ENCODE measurements at places on chromosomes 3 and 15.

DNA sequence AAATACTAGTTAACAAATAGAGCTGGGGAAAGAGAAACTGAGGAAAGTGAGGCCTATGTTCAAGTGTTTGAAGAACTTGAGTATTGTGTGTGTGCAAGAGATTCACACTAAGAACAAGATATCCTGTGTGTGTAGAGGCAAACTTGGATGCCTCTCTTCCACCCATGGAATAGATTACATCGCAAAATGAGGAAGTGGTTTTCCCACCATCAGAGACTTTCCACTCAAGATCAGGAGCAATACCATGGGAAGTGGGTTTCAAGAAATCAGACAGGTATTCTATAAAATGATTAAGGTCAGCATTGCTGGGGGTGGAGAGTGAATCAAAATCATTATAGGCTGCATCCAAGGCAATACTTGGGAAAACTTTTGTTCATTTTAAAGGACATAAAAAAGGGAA, 308.0 kb downstream of the FGF12 start:
- no peak for DNase-seq

DNA sequence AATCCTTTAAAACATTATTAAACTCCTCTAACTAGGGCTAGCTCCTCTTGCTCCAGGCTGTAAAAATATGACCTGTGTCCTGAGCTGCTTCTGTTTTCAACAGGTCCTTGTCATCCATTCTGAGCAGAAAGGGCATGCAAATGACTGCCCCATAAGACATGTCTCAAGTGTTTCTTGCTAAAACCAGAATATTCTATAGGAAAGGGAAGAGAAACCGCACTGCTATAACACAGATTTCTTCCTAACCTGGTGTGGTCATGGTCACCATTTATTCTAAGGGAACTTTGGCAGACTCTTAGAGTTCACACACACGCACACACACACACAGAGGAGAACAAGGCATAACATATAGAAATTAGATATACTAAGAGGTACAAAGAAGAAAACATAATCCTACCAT, 34.2 kb upstream of the B3GNT5 start:
- no peak for DNase-seq

GRCh38 chr15:51266656-51267050, 71.7 kb downstream of the CYP19A1 start:
- no peak for DNase-seq

DNA sequence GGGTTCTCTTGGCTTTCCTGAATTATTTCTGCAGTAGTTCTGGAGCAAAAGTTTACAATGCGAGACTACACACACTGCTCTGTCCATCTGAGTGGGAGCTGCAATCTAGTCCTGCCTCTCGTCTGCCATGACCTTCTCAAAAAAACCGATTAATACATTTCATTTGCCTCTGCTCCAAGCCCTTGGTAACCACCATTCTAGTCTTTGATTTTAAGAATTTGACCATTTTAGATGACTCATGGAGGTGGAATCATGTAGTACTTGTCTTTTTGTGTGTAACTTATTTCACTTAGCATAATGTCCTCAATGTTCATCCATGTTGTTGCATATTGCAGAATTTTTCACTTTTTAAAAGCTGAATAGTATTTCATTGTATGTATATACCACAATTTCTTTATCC, 356.9 kb downstream of the SV2B start:
- DNase-seq, result no peak

DNA sequence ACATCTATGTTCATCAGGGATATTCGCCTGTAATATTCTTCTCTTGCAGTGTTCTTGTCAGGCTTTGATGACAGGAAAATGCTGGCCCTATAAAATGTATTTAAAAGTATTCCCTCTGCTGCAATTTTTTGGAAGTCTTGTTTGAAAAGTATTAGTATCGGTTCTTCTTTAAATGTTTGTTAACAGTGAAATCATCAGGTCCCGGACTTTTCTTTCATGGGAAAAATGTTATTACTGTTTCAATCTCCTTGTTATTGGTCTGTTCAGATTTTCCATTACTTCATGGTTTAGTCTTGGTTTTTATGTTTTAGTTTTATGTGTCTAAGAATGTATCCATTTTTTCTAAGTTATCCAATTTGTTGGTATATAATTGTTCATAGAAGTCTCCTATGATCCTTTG, 225.6 kb downstream of the RBMS3 start:
- DNase-seq, result no peak

- peak; percentile 92 for DNase-seq
Observed at GRCh38 chr15:45454814-45455213, 67.7 kb downstream of the SLC30A4 start.

DNA sequence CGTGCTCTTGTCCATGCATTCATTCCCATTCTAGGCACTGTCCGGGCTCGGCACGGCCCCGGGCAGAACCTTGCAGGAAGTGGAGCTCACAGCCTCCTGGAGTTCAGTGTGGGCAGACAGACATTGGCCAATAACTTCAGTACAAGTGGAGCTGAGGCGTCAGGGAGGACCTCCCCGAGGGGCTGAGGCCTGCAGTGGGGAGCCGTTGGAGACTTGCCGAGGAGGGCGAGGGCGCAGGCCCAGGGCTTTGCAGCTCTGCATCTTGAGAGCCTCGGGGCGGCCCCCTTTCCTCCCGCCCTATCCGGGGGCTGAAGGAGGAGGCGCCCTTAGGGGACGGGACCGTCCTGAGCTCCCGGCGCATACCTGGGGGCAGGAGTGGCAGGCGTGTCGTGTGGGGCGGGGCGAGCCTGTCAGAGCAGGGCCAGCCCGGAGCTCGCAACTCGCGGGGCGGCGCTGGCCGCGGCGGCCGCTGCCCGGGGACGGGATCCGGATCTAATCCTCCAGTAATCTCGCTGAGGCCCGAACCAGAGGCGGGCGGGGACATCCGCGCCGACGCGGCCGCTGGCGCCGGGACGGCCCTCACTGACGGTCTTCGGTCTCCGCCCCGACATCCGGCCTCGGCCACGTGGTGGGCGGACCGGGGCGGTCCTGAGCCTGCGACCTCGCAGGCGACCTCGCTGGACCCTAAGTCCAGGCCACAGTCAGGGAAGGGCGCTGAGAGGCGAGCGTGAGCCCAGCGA, at the start of gene ACY1:
Gene ACY1 (plus strand): TSS at position 698 of the 740 bp plus-strand sequence. CDS start 530 bp downstream, outside the sequence.
- DNase-seq, result peak; percentile 95

DNA sequence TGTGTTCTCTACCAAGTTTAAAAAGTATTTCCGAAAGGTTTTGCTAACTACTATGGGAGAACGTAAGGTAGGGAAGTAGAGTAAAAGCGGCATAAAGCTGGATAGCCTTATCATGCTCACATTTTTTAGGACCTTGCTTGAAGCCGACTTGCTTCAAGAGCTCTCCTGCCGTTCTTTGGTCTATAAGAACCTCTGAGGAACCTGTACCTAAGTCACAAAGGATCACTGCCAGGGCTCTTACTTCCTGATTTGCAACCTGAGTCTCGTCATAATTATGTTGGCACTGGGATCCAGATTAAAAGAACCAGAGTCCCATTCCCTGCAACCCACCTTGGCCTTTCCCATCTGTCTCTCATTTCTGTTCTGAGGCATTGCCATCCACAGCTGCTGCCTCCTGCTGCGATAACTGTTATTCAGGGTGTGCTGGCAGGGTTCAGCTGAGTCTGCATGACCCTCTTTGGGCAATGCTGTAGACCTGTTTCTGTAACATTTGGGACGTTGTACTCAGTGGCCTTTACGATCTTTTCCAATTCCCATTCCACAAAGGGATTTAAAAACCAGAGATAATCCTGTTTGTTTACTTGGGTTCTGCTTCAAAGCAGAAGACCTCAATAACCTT, 131.0 kb upstream of the UMPS start:
- no peak for DNase-seq

- DNase-seq, result peak; percentile 91
Observed at GRCh38 chr3:194633349-194634004, at the start of gene TMEM44. TMEM44 (minus strand) TSS chr3:194633419; CDS start chr3:194633215, 204 bp downstream.

DNA sequence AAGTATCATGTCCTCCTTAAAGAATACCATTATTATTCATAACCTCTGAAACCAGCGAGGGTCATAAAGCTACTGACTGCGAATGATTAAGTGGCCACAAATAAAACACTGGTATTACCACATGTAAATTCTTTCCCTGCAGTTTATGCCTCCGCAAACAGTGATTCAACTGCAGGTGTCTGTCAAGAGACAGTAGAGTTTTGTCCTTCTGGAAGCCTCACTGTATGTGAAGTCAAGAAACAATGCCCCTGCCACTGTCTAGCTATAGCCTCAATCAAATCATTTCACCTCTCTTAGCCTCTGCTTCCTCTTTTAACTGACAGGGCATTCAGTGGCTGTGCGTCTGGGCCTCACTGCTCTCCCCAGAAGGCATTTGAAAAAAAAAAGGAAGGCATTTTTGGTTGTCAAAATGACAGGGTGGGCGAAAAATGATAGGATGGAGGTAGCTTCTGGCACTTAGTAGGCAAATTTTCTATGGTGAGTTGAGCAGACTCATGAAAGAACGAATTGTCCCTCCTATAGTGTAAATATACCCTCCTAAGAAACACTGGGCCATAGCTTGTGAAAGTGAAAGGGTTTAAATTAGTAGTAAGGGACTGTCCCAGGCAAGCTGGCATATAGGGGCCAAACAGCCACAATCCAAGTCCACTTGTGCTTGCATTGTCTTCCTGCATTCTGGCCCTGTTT, 66.7 kb downstream of the FILIP1L start:
- peak; percentile 43 for DNase-seq

DNA sequence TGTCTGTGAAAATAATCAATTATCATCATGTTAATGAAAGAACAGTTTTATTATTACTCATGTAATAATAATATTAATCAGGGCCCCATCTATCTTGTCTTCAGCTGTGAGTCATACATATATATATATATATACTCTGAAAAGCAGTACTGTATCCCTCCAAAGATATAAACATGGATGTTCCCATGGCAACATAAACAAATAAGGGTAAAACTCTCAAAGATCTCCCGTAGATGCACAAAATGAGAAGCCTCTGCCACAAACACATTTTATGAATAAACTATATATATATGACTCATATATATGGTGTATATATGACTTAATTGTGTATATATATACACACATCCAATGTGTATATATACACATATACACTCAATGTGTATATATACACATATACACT, 163.8 kb upstream of the ARHGEF26 start:
- DNase-seq, result no peak

DNA sequence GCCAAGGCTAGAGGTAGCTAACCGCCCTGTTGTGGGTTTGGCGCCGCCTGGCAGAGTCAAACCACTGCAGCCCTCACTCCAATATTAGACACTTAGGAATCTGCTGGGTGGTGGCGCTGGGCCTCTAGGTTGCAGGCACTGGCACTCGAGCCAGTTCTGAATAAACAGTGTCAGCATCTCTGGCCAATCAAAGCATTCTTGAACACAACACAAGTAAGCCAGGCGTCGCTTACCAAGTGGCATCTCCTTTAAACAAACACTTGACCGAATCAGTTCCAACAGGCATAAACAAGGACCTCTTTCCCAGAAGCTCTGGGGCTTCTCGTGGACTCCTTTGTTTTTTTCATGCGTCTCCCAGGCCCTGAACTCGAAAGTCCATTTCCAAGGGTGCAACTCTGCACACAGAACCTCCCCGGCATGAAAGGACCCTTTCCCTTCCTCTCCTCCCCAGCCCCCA, 82.3 kb downstream of the LRIG1 start:
- DNase-seq, result no peak

GRCh38 chr15:88617031-88617722, 4.0 kb upstream of the AEN start:
- no peak for DNase-seq

DNA sequence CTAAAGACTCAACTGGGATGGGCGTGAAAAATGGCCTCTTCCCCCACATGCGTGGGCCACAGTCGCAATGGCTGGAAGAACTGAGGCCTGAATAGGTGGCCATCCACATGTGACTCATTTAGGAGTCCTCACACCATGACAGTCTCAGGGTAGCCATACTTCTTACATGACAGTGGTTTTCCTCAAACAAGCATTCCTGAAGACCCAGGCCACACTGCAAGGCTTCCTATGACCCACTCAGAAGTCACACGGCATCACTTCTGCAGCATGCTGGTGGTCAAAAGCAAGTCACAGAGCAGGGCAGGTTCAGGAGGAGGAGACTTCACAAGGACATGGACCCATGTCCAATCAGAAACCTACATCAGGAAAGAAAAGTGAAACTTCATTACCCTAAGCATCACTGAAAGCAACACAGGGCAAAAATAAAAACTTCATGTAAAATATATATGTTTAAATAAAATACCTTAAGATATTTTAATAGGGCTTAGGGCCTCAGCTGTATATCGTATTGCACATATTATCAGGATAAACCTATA, 257.1 kb downstream of the OPA1 start:
- DNase-seq, result no peak

DNA sequence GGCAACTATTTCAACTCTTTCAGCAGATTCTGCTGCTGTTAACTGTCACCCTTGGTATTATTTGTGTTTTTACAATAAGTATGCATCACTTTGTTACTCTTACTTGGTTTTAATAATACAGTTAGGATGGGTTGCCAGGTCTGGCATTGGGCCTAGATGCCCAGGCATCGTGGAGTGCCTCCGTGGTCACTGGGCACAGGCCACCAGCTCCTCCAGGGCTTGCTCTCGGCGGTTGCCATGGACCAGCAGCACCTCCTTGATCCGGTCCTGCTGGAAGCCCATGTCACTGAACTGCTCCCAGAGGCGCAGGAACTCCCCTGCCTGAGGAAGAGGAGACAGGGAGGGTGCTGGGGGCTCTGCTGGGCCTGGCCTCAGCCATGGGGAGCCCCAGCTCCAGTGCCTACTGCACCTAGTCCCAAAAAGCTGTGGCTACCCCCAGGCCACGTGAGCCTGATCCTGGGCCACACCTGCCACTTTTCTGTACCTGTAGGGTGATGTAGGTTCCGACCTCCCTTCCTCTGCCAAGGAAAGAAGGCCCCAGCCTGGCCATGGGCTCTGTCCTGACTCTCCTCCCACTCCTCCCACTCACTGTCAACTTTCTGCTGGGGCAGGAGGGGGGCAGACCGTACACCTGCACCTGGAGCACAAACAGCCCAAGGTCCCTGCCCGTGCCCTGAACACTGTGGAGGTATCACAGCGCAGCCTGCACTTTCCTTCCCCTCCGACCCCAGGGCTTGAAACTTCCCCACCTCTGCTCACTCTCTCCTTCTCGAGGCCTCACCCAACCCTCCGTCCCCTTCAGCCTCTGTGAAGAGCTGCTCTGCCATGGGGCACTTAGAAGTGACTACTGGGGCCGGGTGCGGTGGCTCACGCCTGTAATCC, 16.6 kb downstream of the KBTBD13 start:
- no peak for DNase-seq

GRCh38 chr3:12483410-12483809, 870 bp upstream of the TSEN2 start:
- no peak for DNase-seq

GRCh38 chr15:92170897-92171296, 222.8 kb upstream of the ST8SIA2 start:
- no peak for DNase-seq

DNA sequence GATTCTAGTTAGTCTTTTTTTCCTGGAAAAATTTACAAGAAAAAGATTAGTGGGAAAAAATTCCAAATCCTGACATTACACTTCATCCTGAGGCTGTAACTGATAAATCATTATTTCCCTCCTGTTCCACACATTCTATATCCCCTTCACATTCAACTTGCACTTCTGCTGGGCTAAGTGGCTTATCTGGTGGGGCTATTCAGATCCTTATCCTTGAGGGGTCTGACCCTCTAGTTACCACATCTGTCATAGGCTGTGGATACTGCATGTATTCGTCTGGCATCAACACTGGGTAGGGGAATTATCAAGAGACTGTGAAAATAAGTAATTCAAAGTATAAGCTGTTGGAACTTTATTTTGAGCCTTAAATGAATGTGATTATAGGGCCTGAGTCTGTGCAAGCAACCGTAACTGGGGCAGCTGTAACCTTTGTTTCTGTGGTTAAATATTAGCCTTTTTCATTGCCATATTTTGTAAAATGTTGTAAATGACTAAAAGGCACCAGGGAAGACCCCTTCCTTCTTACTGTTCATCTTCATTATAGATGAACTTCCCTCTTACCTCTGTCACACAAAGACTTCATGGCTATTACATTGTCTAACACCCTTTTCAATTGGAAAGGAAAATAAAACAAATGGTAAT, 28.0 kb upstream of the TEX9 start:
- DNase-seq, result no peak

Data from NB4 (cell line).